M059J (cell line): ENCODE measurements at places on chromosomes 2 and 18. TPM values are rescaled to one million over a fixed set of nuclear protein-coding genes. Genes with fewer than 3 reads are reported as not detected.

ANO7 gene
- 0.62 and 0.76 TPM in 2 replicates for total RNA-seq

CHRND gene
- not detected in 2 replicates for total RNA-seq

AFTPH gene
- 18.4 and 19.0 TPM in 2 replicates for total RNA-seq

STAT4 gene
- 0.22 and 0.37 TPM in 2 replicates for total RNA-seq

FAM124B gene
- total RNA-seq: 0.12 TPM in 1 of 2 replicates, not detected in the other

IMPA2 gene
- total RNA-seq: 9.6 and 10.4 TPM in 2 replicates

CCDC74A gene
- total RNA-seq: 8.2 and 10.4 TPM in 2 replicates

EPB41L3 gene
- total RNA-seq: 2.7 and 4.1 TPM in 2 replicates

RAB31 gene
- 36.8 and 53.6 TPM in 2 replicates for total RNA-seq

ICOS gene
- total RNA-seq: not detected in 2 replicates

COPS9 gene
- total RNA-seq: 107 and 123 TPM in 2 replicates

WBP1 gene
- 45.2 and 55.7 TPM in 2 replicates for total RNA-seq

C2orf78 gene
- not detected in 2 replicates for total RNA-seq

RGPD4 gene
- total RNA-seq: not detected in 2 replicates

FRZB gene
- 0.10 and 0.71 TPM in 2 replicates for total RNA-seq

HOXD3 gene
- total RNA-seq: 0.12 and 0.30 TPM in 2 replicates

SP110 gene
- 71.1 and 93.4 TPM in 2 replicates for total RNA-seq

CFAP221 gene
- 0.12 TPM in 1 of 2 replicates, not detected in the other for total RNA-seq
